Kidney tubule cell (primary cell): ENCODE measurements at places on chromosomes 1 and 21.
A peak's percentile ranks its signal among the peaks of the same experiment; 100 is the strongest.

DNA sequence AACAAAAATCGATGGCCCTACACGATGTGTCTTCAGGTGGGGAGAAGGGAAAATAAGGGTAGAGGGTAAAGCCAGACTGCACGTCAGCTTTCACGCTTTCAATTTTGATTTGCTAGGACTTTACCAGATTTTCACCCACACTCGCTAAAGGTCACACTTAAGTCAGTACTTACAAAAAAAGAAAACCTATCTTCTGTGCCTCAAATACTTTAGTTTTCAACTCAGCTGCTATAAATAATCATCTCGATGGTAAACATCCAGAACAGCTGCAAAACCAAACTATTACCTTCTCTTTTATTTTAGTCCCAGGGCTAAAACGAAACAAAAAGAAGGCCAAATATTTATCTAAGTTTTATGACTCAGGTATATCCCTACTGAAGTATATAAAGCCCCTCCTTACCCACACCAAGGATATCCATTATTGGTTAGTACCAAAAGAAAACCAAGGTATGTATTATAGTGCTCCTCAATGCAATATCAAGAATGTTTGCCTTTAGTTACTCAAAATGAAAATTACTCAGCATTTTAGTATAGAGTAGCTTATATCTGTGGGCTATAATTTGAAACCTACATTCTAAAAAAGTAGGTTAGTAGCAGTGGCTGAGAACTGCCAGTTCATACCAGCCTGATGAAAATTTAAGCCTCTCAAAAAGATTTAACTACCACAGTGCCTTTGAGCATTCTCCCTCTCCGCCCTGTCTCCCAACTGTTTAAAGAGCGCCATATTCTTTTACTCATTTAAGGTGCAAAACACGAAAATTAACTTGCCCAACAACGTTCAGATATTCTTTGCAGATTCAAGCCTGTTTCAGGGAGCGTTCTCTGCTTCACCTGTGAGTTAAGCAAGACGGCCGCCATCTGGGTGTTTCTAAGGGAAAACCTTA lies 1.5 kb downstream of the CSDE1 start:
- DNase-seq, result peak; percentile 17

- DNase-seq, result no peak
Observed at GRCh38 chr1:22210636-22211035, 67.7 kb upstream of the WNT4 start.

- DNase-seq, result no peak
Observed at GRCh38 chr21:42313501-42313969, 1.7 kb downstream of the TFF3 start.

DNA sequence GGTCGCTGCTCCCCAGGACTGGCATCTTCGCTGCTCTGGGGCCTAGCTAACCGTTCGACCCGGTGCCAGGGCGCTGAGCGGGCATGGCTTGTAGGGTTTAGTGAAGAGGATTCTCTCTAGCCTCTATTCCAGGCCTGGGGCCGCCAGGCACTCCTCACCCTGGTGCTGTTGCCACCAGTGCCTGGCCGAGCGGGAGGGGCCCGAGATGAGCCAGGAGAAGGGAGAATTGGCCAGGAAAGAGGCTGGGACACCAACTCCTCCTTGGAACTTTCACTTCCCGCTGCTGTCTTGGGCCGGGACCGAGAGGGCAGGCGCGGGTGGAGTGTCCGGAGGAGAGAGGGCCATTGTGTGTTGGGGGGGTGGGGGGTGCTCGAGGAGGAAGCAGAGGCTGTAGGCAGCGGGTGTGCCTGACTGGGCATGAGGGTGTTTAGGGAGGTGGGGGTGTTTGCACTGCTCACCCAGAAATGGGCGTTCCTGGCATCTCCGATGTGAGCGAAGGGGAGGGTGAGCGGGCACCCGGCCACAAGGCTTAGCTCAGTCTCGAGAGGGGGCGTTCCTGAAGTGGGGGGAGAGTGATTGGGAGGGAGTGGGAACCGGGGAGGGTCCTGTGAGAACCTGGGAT lies 772 bp downstream of the ADAM15 start:
- peak; percentile 61 for DNase-seq

DNA sequence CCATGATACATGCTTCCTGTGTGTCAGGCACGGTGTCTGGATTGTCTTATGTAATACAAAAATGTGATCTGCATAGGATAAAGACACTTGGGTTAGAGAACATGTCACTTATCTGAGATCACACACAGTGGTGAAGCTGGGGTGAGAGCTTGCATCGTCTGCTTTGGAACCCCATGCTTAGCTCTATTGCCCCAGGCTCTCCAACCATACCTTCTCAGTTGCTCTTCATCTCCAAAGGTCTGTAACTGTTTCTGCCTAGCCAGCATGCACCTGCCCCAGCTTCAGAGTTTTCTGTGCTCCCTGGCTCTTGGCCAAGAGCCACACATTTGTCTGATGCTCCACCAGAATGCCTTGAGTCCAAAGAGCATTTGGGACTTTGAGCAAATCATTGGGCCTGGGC lies 93.9 kb upstream of the COG2 start:
- DNase-seq, result peak; percentile 37

DNA sequence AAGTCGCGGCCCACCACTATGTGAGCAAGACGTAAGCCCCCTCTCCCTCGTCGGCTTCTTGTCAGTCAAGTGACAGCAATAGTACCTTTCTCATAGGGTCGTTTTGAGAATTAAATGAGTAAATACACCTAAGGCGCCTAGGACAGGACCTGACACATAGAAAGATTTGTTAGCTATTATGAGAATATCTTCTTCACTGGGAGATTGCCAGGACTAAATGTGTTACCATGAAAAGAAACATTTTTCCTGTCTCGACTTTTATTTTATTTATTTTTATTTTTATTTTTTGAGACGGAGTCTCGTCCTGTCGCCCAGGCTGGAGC lies 798 bp downstream of the PMF1 start:
- DNase-seq, result no peak

DNA sequence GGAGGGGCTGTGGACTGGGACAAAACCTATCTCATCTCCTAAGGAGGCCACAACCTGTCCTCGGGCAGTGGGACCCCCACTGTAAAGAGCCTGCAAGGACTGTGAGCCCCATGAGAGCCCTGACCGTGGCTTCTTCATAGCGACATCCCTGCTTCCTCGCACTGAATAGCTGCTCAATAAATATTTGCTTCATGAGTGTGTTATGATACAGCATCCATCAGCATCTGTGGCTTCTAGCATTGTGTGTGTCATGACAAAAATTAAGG lies 40.5 kb upstream of the CSF3R start:
- DNase-seq, result no peak

DNA sequence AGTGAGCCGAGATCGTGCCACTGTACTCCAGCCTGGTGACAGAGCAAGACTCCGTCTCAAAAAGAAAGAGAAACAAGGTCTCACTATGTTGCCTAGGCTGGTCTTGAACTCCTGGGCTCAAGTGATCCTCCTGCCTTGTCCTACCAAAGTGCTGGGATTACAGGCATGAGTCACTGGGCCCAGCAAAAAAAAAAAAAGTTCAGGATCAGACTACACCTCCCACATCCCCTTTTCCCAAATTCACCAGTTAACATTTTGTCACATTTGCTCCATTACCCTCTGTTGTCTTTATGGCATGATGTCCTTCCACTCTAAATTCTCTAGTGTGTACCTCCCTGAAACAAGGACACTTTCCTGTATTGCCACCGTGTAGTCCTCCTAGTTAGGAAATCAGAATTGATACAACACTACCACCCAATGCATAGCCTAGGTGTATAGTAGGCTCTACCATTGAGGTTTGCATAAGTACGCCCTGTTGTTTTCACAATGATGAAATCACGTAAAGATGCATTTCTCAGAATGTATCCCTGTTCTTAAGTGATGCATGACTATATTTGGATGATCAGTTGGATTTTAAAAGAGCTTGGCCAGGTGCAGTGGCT lies 10.7 kb downstream of the SPEN start:
- DNase-seq, result no peak

GRCh38 chr1:71660411-71660810 lies 579.6 kb upstream of the ZRANB2 start:
- no peak for DNase-seq

- DNase-seq, result peak; percentile 75
Observed at GRCh38 chr1:162389021-162389818, 7.7 kb downstream of the C1orf226 start.

- no peak for DNase-seq
Observed at GRCh38 chr1:209720826-209721225, 16.2 kb downstream of the HSD11B1 start.

DNA sequence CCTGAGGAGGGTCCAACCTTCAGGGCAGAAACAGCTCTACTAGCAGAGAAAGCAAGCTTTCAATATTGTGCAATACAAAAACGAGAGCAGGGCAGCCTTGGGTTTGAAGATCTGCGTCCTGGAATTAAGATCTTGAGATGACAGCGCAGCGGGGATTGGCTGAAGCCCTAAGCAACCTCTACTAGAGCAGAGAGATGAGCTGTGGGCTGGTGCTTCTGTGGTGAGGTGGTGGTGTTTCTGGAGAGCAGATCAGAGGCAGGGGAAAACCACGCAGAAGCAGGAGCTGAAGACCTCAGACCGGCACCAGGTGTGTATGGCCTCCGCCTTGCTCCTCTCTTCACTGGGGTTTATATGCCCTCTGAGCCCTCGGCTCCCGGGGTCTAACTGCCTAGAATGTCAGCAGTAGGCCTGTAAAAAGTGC lies 12.5 kb downstream of the TRAF3IP3 start:
- DNase-seq, result no peak

- DNase-seq, result no peak
Observed at GRCh38 chr21:20789729-20790500, 208.3 kb upstream of the NCAM2 start.

DNA sequence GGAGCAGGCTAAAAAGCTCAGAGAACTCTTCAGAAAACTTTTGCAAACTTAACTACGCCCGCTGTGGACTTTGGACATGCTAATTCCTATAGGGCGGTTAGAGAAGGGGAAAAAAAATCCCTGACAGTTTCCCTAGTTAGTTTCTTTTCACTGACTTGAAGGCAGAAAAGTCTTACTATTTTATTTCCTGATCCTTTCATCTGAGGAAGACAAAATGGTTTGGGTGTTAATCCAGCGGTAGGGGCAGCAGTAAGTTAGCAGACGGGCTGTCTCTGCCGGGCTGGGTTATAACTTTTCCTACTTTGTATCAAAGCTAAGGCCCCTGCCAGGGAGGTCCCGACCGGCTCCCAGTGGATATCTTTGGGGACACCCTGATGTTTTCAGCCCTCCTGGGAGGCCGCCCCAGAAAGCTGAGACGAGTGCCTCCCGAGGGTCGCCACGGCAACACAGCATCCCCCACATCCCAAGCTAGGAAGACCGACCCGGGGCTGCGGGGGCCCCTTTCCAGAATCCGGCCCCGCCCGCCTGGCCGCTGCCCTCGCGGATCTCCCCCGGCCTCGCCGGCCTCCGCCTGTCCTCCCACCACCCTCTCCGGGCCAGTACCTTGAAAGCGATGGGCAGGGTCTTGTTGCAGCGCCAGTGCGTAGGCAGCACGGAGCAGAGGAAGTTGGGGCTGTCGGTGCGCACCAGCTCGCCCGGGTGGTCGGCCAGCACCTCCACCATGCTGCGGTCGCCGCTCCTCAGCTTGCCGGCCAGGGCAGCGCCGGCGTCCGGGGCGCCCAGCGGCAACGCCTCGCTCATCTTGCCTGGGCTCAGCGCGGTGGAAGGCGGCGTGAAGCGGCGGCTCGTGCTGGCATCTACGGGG lies 162.6 kb downstream of the RUNX1 start:
- DNase-seq, result no peak

DNA sequence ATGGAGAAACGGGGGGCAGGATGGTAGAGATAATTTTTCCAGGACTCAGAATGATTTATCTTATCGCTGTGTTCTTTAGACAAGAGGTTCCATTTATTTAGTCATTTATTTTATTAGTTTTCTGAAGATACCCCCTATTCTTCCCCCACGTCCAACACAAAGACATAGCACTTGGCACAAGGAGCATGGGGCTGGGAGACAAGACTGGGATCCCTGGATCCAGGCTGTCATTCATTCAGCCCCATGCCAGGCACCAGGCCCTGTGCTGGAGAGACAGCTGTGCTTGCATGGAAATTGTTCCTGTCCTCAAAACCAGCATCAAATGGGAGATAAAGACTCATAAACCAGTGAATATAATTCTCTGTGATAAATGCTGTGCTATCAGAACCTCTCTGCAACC lies 27.1 kb upstream of the PLXNA2 start:
- no peak for DNase-seq

DNA sequence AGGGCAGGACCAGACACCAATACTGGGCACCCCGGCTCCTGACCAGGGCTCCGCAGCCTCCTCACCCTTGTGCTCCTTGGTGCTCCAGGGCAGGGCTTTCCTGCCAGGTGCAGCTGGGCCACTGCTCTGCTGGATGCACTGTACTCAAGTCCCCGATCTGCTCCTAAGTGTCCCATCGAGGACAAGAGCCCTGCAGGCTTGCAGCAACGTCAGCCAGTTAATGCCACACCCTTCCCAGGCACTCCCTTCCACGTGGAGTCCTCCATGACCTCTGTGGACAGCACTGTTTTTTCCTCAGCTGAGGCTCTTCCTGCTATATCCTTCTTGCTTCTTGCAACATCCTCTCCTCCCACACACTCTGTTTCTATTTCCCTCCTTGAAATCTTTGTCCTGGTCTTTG lies 94.0 kb upstream of the NGF start:
- no peak for DNase-seq

- no peak for DNase-seq
Observed at GRCh38 chr1:39567302-39567701, 9.3 kb downstream of the PABPC4 start.

DNA sequence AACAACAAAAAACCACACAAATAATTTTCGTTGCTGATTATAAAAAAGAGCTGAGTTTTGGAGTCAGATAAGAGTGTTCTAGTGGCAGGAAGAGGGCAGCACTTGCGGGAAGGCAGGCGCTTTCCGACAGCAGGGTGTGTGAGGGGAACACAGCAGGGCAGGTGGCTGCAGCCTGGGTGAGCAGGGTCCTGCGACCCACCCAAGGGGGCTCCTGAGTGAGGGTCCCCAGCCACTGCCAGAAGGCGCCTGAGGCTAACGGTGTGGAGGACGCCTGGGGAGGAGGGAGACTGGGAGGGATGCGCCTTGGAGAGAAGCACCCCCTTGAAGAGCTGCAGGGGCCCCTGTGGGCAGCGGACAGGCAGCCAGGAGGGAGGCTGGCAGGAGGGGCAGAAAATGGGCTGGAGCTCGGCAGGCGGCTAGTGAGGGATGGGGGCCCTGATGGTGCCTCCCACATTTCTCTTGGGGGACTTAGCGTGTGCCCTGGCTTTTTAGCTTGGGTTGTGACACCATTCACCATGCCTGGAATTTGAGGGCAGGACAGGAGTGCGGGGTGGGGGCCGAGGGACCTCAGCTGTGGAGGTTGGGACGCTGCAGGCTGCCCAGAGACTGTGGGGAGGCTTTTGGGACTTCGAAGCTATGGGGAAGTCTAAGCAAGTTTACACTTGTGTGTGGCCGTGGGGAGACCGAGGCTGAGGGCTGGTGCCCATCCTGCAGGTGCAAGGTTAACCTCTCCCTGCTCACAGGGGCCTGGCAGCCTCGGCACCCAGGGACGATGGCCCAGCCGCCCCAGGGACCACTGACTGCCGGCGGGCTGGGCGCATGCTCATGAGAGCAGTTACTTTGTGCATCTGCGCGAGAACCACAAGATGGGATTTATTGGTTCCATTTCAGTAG lies 111.4 kb downstream of the SIK1 start:
- DNase-seq, result no peak

- DNase-seq, result no peak
Observed at GRCh38 chr1:109319114-109319513, 12.3 kb upstream of the MYBPHL start.

GRCh38 chr21:45264912-45265515 lies 22.7 kb downstream of the POFUT2 start:
- DNase-seq, result no peak
